ENCODE measurements at places on chromosomes 5 and 9.

DNA sequence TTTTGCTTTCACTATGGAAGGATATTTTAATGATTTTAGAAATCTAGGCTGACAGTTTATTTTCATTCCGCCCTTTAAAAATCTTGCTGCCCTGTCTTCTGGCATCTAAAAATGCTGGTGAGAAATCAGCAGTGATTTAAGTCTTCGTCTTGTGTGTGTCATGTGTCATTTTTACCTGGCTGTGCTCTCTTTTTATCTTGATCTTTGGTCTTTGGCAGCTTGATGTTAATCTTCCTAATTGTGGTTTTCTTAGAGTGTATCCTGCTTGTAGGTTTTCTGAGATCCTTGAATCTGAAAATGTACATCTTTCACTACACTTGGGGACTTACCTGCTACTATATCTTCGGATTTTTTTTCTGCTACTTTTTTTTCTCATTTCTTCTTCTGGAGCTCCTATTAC is 11.9 kb upstream of the LPCAT1 start:
- no peak for DNase-seq

DNA sequence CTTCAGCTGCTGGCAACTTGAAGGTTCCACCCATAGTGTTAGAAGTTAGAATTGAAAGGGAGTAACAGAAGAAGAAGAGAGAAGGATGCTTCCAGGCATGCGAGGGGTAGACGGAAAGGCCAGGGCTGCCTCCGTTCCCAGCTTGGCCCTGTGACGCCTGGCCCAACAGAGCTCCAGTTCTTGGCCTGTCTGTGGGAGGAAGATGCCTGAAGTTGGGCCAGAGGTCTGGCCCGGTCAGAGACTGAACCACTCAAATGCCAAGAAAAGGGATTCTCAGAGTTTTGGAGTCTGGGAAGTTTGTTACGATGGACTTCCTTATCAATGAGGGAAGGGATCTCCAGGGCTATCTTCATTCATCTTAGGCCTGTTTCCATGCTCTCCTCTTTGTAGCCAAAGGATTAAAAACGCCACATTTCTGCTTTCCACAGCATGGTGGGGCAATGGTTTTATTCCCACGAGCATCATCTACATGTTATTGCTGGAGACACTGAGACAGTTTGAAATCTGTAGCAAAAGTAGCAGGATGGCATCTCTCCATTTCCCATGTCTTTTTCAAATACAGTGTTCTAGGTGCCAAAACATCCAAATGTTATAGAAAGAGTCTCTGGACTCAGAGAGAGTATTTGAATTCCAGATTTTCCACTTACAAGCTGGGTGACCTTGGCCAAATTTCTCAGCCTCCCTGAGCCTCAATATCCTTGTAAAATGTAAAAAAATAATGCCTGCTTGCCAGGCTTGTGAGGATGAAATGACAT is 65.4 kb upstream of the ANKRD55 start:
- DNase-seq: no peak

- no peak for DNase-seq
Observed at GRCh38 chr5:38923661-38924451, 78.0 kb downstream of the OSMR start.

DNA sequence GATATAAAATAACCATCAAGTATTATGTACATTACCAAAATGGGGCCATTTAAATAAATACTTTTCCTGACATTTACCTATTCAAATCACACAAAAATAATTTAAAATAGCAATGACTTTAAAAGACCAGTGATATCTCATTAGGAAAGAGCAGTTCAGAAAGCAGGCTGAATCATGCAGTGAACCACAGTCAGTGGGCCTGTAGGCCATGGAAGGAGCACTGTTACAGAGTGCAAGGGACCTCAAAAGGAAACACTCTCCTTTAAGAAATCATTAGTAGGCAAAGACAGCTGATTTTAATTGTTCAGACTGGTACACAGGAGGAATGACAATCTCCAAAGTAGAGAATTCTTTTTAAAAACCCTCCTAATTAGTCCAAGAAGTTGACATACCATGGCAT is 283.5 kb upstream of the EFNA5 start:
- no peak for DNase-seq

GRCh38 chr5:87298692-87299362 is 31.1 kb downstream of the RASA1 start:
- no peak for DNase-seq

- no peak for DNase-seq
Observed at GRCh38 chr5:126455728-126456127, 32.5 kb downstream of the GRAMD2B start.

DNA sequence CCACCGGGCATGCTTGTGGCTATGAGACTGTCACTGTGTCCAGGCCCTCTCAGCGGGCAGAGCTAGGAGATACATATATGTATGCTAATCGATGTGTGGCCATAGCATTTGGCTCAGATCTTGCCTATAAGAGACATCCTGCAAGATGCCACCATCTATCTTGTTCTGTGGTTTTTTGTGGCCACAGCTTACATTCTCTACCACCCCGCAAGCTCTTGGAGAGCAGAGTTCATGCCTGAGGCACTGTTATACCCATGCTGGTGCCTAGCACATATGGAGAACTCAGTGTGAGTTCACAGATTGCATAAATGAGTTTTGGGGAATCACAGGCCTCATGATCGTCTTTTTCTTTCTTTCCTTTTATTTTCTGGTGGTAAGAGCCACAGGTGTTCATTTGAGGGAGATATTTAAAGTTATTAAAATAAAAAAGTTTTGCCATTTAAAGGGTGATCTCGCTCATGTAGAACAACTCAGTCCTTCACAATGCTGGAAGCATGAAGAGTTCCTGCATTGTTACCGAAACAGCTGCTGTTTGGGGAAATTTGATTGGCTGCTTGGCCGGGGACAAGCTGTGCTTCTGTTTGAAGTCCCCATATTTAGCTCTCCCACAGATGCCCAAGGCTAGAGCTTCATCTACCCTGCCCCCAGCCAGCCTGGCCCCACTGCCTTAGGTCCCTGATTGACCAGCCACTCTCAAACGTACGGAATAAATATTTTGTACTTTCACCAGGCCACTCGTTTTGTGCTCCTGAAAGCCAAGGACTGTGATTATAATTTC is 169.2 kb upstream of the MAP1B start:
- DNase-seq: no peak

- no peak for DNase-seq
Observed at GRCh38 chr5:73367650-73368049, 80.9 kb downstream of the FOXD1 start.

GRCh38 chr5:168104350-168104749 is 187.1 kb upstream of the WWC1 start:
- no peak for DNase-seq

- no peak for DNase-seq
Observed at GRCh38 chr9:108410161-108410560, 445.6 kb downstream of the ACTL7B start.

DNA sequence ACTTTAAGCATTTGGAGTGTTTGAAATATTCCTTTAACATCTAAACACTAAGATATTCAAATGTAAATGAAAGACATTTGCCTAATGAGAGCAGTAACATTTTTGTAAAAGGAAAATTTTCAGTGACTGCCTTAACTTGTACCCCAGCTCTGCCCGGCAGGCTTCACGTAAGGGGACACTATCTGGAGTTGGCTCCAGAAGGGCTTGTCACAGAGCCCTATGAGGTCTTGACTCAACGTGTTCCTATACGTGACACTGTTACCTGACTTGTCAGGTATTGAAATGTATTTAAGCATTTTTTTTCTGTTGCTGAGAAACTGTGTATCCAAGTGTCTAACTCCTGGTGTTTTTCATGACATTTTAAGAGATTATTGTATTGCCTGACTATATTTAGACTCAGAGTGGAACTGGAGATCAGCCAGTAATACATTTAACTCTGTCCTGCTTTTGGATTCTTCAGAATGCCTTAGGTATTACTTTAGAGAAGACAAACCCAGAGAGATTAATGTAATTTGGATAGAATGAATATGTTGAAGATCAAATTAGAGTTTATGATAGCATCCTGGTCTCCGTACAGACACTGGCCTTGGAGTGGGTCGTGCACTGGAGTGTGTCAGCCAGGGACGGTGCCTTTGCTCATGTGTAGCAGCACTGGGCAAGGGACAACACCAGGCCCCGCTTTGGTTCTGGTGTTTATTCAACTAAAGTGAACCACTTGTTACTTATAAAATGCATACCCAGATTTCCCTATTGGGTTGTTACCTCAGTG is 34.6 kb upstream of the PHF2 start:
- no peak for DNase-seq

DNA sequence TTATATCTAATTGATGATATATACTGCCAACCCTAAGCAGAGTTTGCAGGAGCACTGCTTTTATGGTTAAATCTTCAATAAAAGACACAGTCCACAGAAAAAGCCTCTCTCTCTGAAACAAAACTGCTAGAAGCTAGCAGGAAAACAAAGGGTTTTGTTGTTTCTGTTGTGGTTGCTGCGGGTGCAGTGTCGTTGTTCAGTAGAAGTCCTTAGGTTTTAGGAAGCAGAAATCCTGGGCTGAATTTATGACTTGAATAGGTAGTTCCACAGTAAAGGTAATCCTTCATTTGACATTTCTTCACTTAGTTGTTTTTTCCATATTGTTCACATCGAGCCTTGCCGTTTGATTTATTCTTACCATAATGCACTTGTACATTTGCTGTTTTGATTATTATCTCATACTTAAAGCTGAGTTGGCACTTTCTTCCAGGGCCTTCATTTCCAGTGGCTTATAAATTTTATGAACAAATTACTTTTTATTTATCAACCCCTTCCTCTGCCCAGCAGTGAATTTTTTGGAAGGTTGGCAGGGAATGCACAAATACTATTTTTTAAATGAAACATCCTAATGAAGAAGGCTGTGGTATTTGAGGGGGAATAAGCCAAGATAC is 209.6 kb upstream of the SLC30A5 start:
- DNase-seq: no peak

DNA sequence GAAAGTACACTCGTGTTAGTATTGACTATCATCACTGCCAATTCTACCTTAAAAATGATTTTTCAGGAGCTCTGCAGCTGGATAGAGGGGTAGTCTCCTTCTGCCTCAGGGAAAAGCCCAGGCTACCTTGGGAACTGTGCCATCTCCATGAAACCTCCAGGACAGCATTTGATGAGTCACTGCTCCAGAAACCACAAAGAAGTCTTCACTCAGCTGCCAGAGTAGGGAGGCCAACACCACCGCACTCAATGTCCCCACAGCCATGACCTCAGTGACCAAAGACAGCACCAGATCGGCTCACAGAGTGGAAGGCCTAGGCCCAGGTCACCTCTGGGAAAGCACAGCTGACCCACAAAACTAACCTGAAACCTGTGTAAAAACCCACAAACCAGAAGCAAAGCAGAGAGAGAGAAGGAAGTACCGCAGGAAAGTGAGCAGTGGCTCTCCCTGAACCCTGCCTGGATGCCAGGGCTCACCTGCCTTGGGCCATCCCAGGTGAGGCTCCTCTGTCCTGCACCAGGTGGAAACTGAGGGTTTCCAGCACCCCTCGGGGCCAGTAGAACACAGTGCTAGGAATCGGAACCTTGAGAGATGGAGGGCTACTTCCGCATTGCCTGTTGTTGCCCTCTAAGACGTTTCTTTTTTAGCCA is 30.0 kb downstream of the S1PR3 start:
- DNase-seq: no peak

DNA sequence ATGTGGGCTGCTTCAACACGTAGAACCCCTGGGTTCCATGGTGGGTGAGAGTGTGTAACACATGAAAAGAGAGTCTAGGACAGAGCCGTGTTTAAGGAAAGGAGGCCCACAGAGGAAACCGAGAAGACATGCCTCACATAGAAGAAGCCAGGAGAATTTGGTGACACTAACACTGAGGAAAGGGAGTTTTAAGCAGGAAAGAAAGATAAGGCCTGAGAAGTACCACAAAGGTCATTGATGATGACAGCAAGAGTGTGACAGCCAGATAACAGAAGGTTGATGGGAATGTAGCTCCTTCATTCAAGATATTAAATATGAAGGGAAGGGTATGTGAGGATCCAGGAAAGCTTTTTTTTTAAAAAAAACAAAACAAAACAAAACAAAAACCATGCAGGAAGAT is 72.4 kb upstream of the SPRY4 start:
- no peak for DNase-seq

DNA sequence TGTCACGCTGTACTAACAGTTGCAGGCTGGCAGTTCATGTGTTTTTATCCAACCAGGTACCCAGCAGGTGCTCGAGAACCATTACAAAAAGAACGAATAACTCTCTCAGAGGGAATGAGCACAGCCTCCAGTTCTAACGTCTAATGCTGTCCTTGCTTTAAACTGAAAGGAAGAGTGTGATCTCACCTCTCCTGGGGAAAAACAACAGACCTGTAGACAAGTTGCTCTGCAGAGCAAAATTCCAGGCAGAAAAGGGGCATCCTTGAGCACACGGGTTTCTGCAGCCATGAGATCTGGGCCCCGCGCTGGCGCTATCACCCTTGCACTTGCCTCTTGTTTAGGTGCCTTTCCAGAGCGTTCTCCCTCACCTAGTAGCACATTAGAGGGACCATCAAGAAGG is 92.5 kb upstream of the DNAH5 start:
- no peak for DNase-seq

DNA sequence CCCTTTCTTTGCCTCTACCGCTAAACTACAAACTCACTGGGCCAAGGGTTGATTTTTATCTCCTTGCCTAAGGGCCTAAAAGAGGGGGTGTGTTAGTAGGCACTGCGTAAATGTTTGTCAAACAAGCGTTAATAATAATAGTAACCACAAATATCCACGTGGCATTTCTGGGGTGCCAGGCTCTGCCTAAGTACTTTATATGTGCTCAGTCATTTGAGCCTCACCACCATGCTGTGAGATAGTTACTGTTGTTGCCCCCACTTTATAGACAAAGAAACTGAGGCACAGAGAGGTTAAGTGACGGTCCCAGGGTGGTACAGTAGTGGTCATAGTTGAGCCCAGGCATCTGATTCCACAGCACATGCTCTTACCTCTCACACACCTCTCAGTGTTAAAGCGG is 52.4 kb downstream of the ERGIC1 start:
- DNase-seq: no peak

DNA sequence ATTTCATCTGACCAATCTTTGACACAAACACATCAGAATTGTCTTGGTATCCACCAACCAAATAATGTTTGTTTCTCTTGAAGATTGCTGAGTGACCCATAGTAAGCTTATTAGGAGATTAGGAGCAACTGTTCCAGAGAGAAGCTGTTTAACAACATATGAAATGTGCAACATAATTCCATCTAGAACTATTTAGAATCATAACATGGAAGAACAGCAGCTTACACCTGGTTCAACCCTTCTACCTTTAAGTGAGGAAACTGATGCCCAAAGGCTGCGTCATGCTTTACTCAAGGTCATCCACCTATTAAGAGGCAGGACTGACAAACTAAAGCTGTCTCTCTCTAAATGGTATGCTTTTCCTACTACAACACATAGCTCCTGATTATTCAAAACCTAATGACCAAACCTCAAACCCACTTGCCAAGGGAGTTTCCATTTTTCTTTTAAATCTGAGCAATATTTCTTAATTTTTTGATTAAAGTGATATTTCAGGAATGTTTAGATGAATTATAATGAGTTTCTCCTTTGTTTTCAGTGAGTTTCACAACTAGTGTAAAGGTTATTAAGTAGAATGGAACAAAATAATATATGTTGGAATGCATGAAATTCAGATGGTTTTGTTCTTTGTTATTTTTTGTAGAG is 545.9 kb downstream of the RAB3C start:
- DNase-seq: no peak

- DNase-seq: no peak
Observed at GRCh38 chr9:115285836-115286235, 167.9 kb upstream of the TNC start.
